ENCODE measurements at places on chromosomes 5 and 9.

- no peak for DNase-seq
Measured at GRCh38 chr9:136754626-136755301, 3.3 kb downstream of the LCN8 start.

- no peak for DNase-seq
Measured at GRCh38 chr9:105639936-105640335, 22.3 kb upstream of the TAL2 start.

DNA sequence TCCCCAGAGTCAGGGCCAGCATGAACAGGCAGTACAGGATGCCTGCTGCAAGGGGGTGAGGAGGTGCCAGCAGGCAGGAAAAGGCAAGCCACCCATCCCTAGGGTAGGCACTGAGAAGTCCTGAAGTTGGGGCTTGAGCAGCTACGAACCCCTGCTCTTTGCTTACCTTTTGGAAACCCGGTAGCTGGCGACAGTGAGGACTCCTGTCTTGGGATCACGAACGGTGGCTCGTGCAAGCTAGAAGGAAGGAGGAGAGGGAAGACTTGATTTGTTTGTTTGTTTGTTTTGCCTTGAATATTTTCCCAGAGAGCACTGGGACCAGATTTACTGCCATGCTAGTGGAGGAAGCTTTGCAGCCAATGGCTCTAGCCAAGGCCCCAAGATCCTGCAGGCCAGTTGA lies 23.7 kb downstream of the P4HA2 start:
- DNase-seq, result no peak

DNA sequence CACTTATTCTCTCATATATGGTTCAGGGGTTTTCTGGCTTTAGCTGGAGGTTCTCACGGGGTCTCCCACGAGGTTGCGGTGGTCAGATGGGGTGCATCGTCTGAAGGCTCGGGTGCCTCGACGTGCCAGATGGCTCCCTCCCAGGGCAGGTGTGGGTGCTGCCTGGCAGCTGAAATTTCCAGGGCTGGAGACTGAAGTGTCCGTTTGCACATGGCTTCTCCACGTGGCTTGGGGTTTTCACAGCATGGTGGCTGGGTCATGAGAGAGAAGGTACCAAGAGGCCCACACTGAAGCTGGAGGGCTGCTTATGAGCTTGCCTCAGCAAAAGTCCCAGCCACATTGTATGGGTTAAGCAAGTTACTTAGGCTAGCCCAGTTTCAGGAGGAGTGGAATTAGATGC lies 218.6 kb downstream of the AGTPBP1 start:
- no peak for DNase-seq

DNA sequence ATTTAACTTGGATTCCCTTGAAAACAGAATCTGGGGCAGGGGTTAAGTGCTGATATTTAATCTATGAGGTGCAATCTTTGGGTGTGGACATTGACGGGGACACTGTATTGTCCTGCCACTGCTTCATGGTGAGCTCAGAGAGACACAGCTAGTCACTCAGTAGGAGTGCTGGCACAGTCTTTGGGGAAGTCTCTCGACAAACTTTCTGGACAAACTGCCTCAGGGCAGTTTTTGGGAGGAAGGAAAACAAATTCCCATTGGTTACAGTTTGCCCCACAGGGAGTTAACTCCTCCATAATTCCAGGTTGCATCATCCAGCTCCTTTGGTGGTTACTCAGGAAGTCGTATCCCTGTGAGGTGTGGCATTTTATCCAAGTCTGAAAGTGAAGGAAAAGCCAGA lies 17.9 kb downstream of the HNRNPK start:
- no peak for DNase-seq

GRCh38 chr9:109143881-109144562 lies 23.0 kb downstream of the FRRS1L start:
- DNase-seq, result no peak

DNA sequence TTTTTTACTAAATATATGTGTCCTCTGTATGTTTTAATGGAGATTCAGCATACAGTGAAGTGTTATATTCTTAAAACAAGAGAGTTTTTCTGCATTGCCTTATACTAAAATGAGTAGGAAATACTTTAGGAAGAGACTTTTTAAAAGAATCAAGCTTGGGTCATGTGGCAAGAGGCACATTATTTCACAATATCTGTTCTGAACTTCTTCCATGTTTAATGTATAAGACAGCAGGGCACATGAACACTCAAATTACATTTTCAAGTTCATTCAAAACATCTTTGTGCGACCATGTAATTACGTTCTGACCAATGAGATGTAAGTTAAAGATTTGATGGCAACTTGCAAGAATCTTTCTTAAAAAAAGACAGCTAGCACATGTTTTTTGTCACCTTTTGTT lies 1055.9 kb downstream of the NR2F1-AS1 start:
- DNase-seq, result no peak

DNA sequence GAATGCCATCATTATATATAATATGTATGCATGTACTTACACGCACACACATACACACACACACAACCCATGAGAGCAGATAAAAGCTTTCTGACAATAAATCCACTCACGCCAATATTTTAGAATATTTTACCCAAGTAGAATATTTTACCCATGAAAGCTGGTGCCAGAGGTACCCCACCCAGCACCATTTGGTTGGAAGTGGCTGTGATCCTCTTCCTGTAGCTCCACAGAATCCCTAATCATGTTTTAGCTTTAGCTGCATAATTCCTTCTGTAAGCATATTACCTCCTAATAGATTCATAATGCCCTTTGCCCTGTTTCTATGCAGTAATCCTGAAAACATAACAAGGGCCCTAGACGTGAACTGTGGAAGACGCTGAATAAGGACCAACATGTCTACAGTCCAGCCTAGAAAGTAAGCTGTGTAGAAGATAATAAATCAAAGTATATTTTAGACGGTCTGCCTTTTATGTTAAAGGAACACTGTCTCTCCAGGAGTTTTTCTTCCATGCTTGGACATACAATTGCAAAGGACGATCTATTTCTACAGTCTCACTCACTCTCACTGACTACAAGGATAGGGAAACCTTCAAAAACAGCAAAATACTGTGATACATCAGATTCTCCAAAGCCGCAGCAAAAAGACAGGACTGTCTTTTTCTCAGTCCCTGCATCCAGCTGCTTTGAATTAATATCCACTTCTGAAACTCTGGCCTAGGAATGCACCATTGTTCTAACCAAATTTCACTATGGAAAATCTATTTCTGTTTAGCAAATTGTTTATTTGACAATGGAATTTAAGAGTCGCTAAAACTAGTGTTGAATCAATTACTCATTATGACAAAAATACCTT lies 98.2 kb downstream of the USP20 start:
- no peak for DNase-seq

- DNase-seq, result no peak
Measured at GRCh38 chr9:89478821-89479668, 18.9 kb downstream of the SEMA4D start.

DNA sequence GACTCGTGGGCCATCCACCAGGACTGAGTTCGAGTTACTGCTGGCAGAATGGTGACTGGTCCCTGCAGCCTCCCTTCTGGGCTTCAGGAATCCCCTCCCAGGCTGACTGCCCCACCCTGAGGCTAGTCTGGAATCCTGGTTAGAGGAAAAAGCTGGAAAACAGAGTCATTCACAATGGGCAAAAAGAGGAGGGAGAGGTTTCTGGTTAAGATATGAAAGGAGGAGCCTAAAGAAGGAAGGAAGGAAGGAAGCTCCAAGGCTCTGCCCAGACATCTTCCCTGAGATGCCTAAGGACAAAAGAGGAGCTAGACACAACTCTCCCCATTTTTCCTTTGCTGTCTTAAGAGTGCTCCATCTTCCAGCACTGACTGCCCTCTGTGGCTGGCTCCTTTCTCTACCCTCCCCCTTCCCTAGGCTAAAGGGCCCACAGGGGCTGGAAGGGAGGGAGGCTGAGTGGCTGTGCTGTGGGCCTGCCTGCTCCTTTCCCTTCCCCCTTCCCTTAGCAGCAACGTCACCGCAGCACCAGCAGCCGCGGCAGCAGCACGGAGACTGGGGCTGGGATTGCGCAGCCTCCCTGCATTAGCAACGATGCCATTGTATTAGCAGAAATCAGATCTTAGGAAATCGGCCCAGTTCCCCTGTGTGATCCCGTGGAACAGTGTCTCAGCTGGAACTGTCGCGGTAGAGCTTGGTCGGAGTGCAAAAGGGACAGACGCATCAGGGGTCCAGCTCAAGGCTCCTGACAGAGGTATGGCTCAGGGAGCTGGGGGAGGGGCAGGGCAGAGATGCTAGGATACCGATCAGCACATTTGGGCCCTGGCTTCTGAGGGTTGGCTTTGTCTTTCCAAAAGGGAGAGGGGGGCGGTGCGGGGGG lies 48.7 kb downstream of the RUSC2 start:
- no peak for DNase-seq

GRCh38 chr9:99748676-99749075 lies 73.0 kb upstream of the NR4A3 start:
- no peak for DNase-seq

DNA sequence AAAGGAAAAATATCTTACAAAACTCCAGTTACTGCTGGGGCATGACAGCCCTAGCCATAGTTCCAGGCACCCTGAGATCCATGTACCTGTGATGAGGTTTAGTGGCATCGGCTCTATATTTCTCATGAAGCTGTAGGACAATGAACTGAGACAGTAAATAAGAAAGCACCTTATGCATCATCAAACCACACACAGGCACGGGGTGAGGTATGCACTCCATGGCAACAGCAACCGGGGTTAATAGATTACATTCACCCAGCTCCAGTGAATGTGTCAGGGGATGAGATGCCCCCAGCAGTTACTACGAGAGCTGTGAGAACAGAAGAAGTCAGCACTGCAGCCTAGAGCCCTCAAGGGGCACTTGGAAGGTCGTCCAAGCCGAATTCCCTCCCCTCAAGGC lies 162.0 kb upstream of the S1PR3 start:
- DNase-seq, result no peak

- DNase-seq, result no peak
Measured at GRCh38 chr9:135828656-135829055, 78.7 kb downstream of the CAMSAP1 start.

GRCh38 chr5:179345433-179346321 lies at the start of gene ADAMTS2:
ADAMTS2 (minus strand) TSS chr5:179345461; CDS start chr5:179345328, 133 bp downstream.
- DNase-seq, result no peak

DNA sequence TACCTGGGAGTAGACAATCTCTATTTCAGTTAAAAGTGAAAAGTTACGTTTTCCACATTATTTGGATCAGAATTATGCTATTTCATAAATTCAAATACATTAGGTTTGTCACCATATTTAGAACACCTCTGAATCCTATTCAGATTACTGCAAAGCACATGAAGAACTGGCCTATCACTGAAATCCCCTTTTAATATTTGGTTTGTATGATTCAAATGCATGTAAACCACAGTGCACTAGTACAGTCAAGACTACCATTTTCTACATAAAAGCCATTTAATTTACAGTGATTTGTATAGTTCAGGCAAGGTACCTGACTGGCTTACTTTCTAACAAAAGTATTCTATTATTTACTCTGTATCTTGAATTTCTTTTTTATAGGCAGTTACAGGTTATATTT lies 212.5 kb downstream of the MEF2C start:
- DNase-seq, result no peak

DNA sequence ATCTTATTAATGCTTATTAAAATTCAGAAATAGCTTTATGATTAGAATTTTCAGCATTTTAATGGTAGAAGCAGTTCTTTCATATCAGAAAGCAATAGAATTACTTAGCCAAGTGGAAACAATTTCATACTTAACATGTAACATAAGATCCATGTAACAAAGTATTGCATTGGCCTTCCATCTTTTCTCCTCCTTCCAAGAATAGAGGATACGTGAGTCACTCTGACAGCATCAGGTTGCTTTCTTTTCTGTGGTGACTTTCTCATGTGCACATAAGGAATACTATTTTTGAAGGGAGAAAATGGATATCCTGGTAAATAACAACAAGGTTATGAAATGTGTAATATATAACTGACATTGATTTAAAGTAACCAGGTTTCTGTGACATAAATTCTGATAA lies 272.2 kb downstream of the ANXA1 start:
- DNase-seq, result no peak

DNA sequence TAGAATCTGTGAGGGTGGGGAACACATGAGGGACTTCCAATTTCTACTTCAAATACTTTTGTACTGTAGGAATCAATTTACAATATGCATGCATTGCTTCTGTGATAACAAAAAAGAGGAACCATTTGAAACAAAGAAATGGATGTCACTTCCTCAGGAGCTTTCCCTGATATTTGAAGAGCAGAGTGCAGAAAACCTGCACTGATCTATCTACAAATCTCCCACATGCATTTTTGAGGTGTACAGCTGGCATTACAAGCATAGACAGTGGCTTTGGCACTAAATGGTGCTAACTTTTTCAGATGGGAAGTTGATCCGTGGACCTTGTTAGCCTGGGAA lies 27.7 kb downstream of the YIPF5 start:
- no peak for DNase-seq

DNA sequence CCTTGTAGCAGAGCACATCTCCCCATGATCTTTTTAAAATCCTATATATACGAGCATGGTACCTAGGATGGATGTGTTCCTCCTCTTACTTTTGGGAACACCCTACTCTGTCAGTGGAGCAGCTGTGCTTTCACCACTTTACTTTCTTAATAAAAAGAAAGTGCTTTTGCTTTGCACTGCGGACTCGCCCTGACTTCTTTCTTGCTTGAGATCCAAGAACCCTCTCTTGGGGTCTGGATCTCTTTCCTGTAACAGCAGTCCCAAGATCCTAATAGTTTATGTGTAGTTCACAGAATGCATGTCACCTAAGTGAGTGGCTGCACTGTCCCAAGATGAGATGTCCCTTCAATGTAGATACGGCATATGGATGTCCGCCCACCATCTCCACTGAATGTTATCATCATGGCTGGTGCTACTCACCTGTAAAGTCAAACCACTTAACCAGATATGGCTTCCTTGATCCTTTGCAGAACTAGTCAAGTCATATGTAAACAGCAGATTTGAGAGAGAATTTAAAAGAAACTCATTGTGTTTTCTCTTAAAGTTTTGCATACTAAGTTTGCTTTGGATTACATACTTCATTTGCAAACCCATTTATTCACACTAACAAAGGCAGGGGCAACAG lies 1.9 kb downstream of the FGF1 start:
- no peak for DNase-seq

GRCh38 chr5:149280124-149280523 lies 8.5 kb downstream of the AFAP1L1 start:
- DNase-seq, result no peak

GRCh38 chr5:102975457-102976182 lies 144.3 kb downstream of the GIN1 start:
- DNase-seq, result no peak

DNA sequence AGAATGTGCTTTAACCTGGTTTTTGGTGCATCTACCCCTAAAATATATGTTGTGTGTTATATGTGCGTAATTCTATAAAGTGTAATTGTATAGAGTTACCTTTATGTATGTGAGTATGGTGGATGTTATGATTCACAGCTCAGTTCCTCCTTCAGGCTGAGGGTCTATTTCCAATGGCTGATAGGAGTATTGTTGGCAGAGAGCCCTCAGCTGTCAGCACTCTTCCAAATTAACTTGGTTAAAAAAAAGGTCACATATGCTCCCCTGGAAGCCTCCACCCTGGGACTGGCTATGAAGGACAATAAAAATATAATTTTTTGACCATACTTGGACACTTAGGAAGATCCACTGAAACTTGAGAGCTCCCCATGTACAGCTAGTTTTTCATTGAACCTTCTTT lies 250.4 kb upstream of the CDH12 start:
- DNase-seq, result no peak

- no peak for DNase-seq
Measured at GRCh38 chr9:112184946-112185345, 9.8 kb upstream of the SUSD1 start.
